SK-N-SH treated with all-trans-retinoic acid at 6 μM for 48 hours (cell line): ENCODE measurements at places on chromosomes 3 and 15.

DNA sequence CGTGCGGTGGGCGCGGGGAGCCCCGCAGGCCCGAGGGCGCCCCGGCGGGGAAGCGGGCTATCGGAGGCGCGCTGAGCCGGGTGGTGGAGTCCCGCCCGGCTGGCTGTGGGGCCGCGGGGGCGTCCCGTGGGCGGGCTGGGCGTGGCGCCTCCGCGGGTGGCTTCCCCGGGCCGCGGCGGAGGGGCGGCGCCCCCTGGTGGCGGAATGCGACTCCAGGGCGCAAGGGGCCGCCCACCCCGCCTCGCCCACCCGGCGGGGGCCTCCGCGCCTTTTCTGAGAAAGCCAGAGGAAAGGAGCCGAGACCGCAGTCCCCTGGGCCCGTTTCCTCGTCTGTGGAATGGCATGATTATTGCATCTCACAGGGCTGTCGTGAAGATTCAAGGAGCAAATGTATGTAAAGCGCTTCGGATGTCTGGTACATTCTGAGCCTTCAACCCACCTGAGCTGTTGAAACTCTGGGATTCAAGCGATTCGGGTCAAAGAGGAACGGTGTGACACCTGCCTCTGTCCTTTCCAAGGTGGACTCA is 31.9 kb upstream of the RAB6B start:
- peak; percentile 74 for ATAC-seq

GRCh38 chr15:83398626-83399025 is 48.5 kb upstream of the SH3GL3 start:
- no peak for ATAC-seq

GRCh38 chr15:50904211-50904610 is 4.3 kb upstream of the AP4E1 start:
- no peak for ATAC-seq

DNA sequence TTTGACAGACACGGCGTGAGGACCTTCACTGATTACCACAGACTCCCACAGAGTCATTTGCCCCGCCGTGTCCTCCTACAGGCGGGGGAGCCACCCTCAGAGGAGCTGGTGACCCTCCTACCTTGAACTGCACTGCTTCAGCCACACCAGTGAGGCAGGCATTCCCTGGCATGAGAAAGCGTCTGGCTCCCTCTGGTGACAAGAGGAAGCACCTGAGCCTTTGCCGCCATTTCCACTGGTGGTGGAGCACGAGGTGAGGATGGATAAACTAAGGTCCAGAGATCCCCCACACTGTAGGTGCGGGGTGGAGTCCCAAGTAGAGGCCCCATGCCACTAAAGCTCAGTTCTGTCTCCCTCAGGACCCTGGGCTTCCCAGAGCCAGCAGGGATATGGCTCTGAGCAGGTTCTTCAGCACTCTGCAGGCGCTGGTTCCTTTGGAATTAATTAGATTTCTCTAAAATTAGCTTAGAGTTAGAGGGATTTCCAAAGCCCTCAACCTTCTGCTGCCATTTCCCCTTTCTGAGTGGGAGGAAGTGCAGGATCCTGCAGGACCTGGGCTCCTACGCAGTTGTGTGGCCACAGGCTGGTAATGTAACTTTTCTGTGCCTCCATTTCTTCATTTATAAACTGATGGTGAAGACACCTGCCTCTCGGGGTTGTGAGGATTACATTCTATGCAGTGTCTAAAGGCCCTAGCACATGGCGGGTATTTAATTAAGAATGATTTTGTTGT is 224.0 kb downstream of the SLCO3A1 start:
- ATAC-seq: peak; percentile 83

GRCh38 chr15:25268166-25268565 is 170.7 kb downstream of the UBE3A start:
- no peak for ATAC-seq

- ATAC-seq: peak; percentile 81
Observed at GRCh38 chr3:45226206-45226915, at the start of gene TMEM158. TMEM158 (minus strand) TSS chr3:45226287; CDS start chr3:45226027, 260 bp downstream.
